Iris pigment epithelial cell (primary cell): ENCODE measurements at places on chromosomes 4 and X.

DNA sequence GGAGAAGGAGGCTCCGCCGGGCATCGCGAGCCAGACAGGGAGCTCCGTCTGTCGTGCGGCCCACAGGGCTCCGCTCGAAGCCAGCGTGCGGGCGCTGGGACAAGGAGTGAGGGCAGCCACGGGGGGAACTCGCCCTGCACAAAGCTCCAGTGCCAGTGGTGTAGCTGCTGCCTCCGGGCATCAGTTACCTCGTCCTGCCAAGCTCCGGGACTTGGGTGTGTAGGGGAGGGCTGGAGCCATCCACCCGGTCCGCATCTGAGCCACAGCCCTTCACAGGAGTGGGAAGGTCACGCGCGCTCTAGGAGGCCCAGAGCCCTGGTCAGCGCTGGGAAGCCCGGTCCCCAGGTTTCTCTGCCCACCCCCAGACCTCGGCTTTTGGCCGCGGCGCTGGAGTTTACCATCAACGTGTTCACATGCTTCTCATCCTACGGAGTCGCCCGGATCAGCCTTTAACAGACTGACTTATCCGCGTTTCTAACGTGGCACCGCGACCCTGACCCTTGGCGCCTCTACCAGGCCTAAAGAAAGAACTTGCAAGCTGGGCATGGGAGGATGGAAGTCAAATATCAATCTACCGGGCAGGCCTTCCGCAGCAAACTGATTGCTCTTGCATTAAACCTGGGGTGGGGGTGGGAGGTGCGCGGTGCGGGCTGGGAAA, 8.4 kb upstream of the PRDM8 start:
- no peak for DNase-seq

DNA sequence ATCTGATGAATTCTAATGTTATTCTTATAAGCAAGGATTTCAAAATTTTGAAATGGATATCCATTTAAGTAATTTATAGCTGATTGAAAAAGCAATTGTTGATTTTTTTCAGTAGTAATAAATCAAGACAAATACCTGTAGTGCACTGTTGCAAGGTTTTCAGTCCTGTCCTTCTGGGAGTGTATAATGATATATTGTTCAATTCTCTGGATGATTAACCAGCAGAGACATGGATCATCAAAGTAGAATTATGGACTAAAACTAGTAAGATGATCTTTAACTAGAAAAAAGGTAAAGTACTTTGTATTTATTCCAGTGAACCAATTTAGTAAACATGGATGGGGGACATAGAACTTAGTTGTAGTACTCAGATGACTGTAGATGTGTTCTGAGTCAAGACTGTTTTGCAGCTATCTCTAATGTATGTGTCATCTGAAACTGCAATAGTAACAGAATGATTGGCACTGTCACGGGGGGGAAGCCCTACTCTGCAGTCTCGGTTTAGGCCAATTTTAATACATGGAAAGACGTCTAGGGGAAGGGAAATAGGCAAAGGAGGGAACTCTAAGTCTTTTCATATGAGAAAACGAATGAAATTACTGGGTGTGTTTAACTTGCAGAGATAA, 121.9 kb downstream of the GLRA3 start:
- DNase-seq: no peak

- DNase-seq: peak; percentile 80
Observed at GRCh38 chr4:71396382-71396781, 57.6 kb downstream of the SLC4A4 start.

GRCh38 chrX:112901869-112902725, 61.5 kb upstream of the AMOT start:
- no peak for DNase-seq

DNA sequence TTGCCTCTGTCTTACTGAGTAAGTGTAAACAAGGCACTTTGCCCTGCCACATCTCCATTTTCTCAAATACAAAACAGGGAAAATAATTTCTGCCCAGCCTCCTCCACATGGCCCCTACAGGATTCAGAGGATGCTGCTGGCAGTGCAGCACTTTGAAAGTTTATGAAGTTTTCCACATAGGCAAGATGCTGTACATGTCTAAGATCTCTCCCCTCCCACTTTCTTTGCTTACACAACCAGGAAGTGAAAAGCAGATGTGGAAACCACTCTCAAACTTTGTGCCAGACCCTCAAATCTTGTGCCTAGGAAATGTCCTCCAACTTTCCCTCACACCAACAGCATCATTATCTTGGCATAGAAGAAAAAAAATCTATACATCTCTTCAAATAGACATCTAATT, 257.0 kb upstream of the LDB2 start:
- peak; percentile 17 for DNase-seq

DNA sequence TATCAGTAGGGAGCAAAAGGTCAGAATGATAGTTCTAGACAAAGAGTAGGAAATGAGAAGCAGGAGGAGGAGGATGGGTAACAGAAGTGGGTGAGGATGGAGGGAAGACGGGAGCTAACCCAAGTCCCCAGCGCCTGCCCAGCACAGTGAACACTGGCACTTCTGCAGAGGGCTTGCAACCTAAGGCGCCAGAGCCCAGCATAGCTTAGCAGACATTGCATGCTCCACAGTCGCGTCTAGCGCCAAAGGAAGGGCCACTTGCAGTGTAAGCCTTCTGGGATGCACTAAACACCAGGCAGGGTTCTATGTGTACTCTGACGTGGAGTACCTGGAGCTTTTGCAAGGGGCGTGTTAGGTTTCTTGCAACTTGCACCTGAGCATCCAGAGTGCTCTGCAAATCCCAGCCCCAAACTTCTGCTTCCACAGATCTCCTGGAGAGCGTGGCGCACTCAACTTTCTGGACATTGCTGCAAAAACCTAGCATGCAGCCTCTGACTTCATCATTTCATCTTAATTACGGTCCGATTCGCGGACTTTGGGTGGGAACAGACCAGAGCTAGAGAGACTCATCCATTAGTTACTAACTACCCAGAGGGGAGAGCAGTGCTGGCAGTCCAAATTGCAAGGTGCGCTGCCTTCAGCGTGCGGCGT, 46.5 kb upstream of the NKAP start:
- no peak for DNase-seq

- DNase-seq: peak; percentile 8
Observed at GRCh38 chrX:101764538-101764937, 104.9 kb upstream of the ARMCX2 start.
